A172 (cell line): ENCODE measurements at places on chromosomes 1 and 21. TPM values are rescaled to one million over a fixed set of nuclear protein-coding genes. Genes with fewer than 3 reads are reported as not detected.

DNA sequence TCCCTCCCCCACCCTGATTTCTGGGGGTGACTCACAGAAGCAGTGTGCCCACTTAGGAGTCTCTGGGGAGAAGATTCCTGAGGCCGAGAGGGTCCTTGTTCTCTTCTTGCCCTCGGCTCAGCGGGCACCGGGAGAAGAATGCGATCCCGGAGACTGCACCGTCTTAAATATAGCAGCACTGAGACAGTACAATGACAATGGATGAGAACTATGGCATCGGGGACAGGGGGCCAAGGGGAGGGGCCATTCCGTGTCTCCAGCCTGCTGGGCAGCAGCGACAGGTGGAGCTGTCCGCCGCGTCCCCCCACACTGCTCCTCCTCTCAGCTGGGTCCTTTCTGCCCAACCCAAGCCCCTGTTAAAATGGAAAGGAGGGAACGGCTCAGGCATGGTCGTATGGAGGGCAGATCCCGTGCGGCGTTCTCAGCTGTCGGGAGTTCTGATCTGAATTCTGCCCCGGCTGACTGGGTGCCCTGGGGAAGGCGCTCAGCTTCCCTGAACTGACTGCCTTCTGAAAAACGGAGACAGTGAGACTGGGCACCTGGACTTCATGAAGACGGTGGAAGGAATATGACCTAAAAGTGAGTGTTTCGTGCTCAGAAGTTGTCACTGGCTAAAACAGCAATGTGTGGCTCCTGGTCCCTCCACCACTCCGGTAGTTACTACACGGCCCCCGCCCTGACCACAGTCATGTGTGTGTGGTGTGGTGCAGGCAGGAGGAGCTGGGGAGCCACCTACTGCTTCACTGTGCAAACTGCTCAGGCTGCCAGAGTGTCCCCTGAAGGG lies at the start of gene MYOM3:
Gene MYOM3, minus strand, starts transcription at position 140 of the 784 bp plus-strand sequence. CDS start 3,499 bp downstream, outside the sequence.
- peak; percentile 60 for DNase-seq

LCE2A gene
- not detected in 2 replicates for total RNA-seq

GRCh38 chr1:46301808-46302640 lies 1.4 kb downstream of the LRRC41 start:
- no peak for DNase-seq

DNA sequence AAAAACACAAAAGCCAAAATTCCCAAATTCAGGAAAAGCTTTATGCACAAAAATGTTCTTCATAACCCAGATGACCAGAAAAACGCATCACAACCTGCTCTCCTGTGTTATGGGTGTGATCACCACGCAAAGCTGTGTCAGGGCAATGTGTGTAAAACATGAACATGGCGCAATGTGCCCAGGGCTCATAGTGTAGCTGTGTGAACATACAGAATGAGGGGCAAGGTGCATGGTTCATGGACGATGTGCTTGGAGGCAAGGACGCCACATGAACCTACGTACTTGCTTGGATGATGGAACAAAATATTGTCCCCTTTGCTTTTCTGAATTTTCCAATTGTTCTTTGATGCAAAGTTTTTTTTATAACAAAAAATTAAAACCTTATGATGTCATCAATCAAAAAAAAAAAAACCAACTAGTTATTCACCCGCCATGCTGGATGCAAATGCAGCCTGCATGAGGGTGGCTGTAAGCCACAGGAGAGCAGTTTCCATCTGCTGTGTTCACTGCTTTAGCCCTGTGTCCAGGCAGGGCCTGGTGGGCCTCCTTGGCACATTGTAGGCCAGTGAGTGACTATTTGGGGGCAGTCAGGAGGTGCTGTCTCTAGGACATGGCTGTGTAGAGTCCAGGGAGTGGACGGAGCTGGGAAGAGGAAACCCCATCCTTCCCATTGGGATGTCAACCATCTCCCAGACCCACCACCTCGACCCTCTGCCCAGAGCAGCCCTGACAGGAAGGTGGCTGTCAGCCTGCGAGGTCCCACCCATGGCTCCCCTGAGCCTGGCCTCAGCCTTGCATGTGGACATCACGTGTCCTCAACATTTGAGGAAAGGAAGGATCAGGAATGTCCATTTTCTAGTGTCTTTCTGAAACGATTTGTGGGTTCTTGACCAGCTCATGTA lies 13.6 kb downstream of the KRTAP10-1 start:
- DNase-seq, result no peak

DNA sequence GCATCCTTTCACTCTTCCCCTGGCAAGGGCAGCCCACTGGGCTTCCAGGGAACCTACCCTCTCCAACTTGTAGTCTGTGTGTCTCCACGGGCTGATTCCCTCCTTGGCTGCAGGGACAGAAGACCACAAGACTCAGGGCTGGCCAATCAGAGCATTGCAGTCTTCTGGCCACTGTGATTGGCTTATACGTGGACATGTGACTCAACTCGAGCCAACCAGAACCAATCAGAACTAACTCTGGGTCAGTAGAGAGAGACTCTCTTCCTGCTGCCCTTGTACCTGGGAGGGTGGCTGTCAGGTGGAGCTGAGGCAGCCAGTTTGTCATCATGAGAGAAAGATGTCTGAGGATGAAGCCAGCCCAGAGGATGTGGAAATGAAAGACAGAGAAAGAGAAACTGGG lies 64.0 kb downstream of the DHRS3 start:
- DNase-seq, result no peak

- no peak for DNase-seq
Observed at GRCh38 chr1:56547977-56548376, 31.4 kb downstream of the PLPP3 start.

- no peak for DNase-seq
Observed at GRCh38 chr1:65904681-65905083, 112.0 kb downstream of the PDE4B start.

VHLL gene
- total RNA-seq, result not detected in 2 replicates

- no peak for DNase-seq
Observed at GRCh38 chr1:96973605-96974004, 252.0 kb downstream of the PTBP2 start.

DNA sequence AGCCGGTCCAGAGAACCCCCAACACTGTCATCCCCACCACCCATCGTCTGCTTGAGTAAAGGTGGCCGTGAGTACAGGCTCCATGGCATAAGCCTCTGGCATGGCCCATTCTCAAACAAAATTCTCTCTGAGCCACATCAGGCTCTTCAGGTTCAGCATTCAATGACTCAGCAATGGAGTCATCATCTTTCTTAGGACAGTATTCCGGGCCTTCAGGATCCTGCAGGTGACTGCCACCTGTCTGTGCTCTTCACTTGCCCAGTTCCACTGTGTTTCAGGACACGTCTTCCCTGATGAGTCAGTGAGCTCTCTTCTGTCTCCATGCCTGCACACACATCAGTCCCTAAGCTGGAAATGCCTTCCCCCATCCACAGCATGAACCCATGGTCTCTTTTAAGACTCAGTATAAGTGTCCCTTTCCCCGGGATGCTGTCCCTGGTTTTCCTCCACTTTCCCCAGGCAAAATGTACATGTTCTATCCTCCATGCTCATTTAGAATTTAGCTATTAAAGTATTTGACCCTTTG lies 81.1 kb upstream of the FGGY start:
- DNase-seq, result no peak

PYHIN1 gene
- total RNA-seq, result not detected in 2 replicates

- no peak for DNase-seq
Observed at GRCh38 chr1:37631036-37631435, 3.7 kb downstream of the RSPO1 start.

- no peak for DNase-seq
Observed at GRCh38 chr1:21290546-21290944, 282 bp upstream of the ECE1 start.

SLAMF9 gene
- total RNA-seq, result not detected in 2 replicates

GRCh38 chr1:38586993-38587646 lies 272.5 kb downstream of the RRAGC start:
- DNase-seq, result peak; percentile 2

GRCh38 chr1:14929547-14930246 lies 223.8 kb upstream of the TMEM51 start:
- peak; percentile 54 for DNase-seq

GRCh38 chr1:165592945-165593823 lies 37.9 kb upstream of the MGST3 start:
- DNase-seq, result peak; percentile 76

GRCh38 chr1:174839211-174839610 lies 160.5 kb upstream of the CACYBP start:
- DNase-seq, result no peak
